Right renal pelvis (tissue), 4 donors: ENCODE measurements at places on chromosomes 1 and 21. TPM values are rescaled to one million over a fixed set of nuclear protein-coding genes. Genes with fewer than 3 reads are reported as not detected.

Gene CFHR3
- 0.42 TPM for polyA plus RNA-seq

Gene GNAT2
- 0.06 TPM for polyA plus RNA-seq

Gene CDK11B
- 38.0 TPM for polyA plus RNA-seq

Gene OLFM3
- polyA plus RNA-seq, result 29.4 TPM

Gene RHOU
- polyA plus RNA-seq, result 19.0 TPM

Gene SPRR2F
- polyA plus RNA-seq, result not detected

Gene SEMA4A
- 20.4 TPM for polyA plus RNA-seq

Gene HRNR
- 0.19 TPM for polyA plus RNA-seq

Gene CLIC6
- 3.9 TPM for polyA plus RNA-seq

Gene TMEM125
- polyA plus RNA-seq, result 17.1 TPM
